ENCODE measurements at places on chromosomes 5 and 9. TPM values are rescaled to one million over a fixed set of nuclear protein-coding genes. Genes with fewer than 3 reads are reported as not detected.
A peak's percentile ranks its signal among the peaks of the same experiment; 100 is the strongest.

CENPK gene
- total RNA-seq, result 70.5 TPM

PCSK5 gene
- 3.1 TPM for total RNA-seq

DMRTA1 gene
- total RNA-seq, result not detected

IL9 gene
- 48.1 TPM for total RNA-seq

PCDHB13 gene
- total RNA-seq, result not detected

LCN1 gene
- total RNA-seq, result not detected

SLC26A2 gene
- 5.3 TPM for total RNA-seq

DDX4 gene
- total RNA-seq, result not detected

PDE6A gene
- not detected for total RNA-seq

CAMK4 gene
- 49.4 TPM for total RNA-seq

OBP2B gene
- not detected for total RNA-seq

C5orf63 gene
- 14.2 TPM for total RNA-seq

GRCh38 chr9:72352911-72353388 lies 12.1 kb downstream of the ZFAND5 start:
- H3K4me3 ChIP-seq, result no peak overlapping the region
- H3K27me3 ChIP-seq, result no peaks in the 10 kb centered on the region
- H3K27ac ChIP-seq, result no peak overlapping the region
- peaks cover 27% of the 10 kb centered on the region for H3K4me1 ChIP-seq
- DNase-seq, result no peak
- peaks cover 44% of the 10 kb centered on the region for H3K36me3 ChIP-seq

- no peaks in the 10 kb centered on the region for H3K27me3 ChIP-seq
- no peak for DNase-seq
- no peak overlapping the region for H3K4me3 ChIP-seq
- H3K4me1 ChIP-seq, result peaks cover 17% of the 10 kb centered on the region
- H3K36me3 ChIP-seq, result peaks cover 8% of the 10 kb centered on the region
Measured at GRCh38 chr9:105295986-105296385, 51.5 kb downstream of the SLC44A1 start.

- H3K27ac ChIP-seq, result no peak overlapping the region
- no peak for DNase-seq
- peaks cover 1% of the 10 kb centered on the region for H3K36me3 ChIP-seq
Measured at GRCh38 chr5:3075309-3075708, 323.8 kb upstream of the IRX2 start.

- H3K36me3 ChIP-seq, result peaks cover 19% of the 10 kb centered on the region
- peak overlapping the region; percentile 70 for H3K27ac ChIP-seq
- H3K4me1 ChIP-seq, result peaks cover 22% of the 10 kb centered on the region
Measured at GRCh38 chr5:176364765-176365350, 429 bp upstream of the ARL10 start.

- peaks cover 3% of the 10 kb centered on the region for H3K4me1 ChIP-seq
- no peaks in the 10 kb centered on the region for H3K36me3 ChIP-seq
- no peak overlapping the region for H3K27ac ChIP-seq
- H3K27me3 ChIP-seq, result peaks cover under 1% of the 10 kb centered on the region
Measured at GRCh38 chr9:72292874-72293607, 72.0 kb downstream of the ZFAND5 start.

- H3K4me1 ChIP-seq, result peaks cover 16% of the 10 kb centered on the region
- H3K27me3 ChIP-seq, result peaks cover 3% of the 10 kb centered on the region
- DNase-seq, result peak; percentile 20
- H3K27ac ChIP-seq, result no peak overlapping the region
Measured at GRCh38 chr5:111132731-111133435, 40.7 kb downstream of the WDR36 start.

GRCh38 chr5:132055808-132056609 lies 4.4 kb upstream of the IL3 start:
- no peak overlapping the region for H3K4me3 ChIP-seq
- H3K27me3 ChIP-seq, result peaks cover 2% of the 10 kb centered on the region
- H3K27ac ChIP-seq, result no peak overlapping the region
- peak; percentile 46 for DNase-seq
- H3K36me3 ChIP-seq, result no peaks in the 10 kb centered on the region
- peaks cover 27% of the 10 kb centered on the region for H3K4me1 ChIP-seq

DNA sequence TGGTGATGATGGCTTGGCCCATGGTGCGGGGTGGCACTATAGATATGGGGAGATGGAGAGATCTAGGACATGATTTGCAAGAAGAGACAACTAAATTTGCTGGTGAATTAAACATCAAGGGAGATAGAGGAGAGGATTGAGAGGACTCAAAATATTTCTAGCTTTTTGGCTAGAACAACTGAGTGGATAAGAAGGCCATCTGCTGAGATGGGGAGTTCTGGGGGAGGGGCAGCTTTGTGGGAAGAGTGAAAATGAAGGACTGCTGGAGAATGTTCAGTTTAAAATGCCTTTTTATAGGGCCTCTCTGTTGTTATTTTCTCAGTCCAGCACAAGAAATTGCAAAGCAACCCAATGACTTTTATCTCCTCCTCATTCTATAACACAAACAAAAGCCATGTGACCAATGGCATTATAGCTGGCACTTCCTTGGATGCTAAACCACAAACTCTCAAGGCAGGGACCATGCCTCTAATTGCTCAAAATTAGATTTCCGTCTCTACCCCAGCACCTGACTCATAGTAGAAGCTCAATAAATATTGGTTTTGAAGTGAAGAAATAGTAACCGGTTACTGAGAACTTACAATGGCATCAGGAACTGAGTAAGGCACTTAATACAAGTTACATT lies 29.8 kb downstream of the JAKMIP2 start:
- peaks cover 3% of the 10 kb centered on the region for H3K4me1 ChIP-seq
- H3K27me3 ChIP-seq, result no peaks in the 10 kb centered on the region
- no peak for DNase-seq
- H3K27ac ChIP-seq, result no peak overlapping the region
- H3K36me3 ChIP-seq, result no peaks in the 10 kb centered on the region

DNA sequence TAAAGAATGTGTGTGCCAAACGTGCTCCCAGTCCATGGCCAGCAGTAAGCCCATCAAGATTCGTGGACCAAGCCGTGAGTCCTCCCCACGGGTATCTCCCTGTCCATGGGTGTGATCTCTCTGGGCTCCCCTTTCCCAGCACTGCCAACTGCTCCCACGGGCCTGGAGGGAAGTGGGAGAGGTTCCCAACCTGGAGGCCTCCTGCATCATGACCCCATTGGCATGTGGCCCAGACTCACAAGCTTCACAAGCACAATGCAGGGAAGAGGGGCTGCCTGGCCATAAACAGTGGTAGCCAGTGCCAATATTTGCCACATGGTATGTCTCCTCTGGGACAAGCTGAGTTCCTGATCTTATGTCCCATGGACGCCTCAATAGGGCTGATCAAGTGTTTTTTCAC lies 59.1 kb downstream of the ABLIM3 start:
- no peaks in the 10 kb centered on the region for H3K27me3 ChIP-seq
- H3K36me3 ChIP-seq, result no peaks in the 10 kb centered on the region
- H3K4me1 ChIP-seq, result no peaks in the 10 kb centered on the region

DNA sequence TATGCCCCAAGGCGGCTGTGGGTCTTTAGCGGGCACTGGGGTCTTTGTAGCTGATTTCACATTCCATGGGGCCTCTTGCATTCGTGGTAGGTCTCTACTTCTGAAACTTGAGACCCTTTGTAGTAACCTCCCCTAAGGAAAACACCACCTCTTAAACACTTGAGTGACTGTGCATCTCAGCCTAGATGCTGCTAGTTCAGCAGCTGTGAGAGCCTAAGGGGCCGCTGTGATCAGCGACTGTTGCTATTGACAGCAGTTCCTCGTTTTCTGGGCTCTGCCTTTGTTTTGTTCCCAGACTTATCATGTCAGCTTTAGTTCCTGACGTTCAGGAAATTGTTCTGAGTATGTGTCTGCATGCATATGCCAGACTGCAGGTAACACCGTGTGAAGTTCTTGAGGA lies 171.2 kb downstream of the HSPA4 start:
- H3K27me3 ChIP-seq, result no peaks in the 10 kb centered on the region
- H3K36me3 ChIP-seq, result no peaks in the 10 kb centered on the region
- no peak overlapping the region for H3K4me3 ChIP-seq
- DNase-seq, result no peak
